H1 (cell line): ENCODE measurements at places on chromosomes 7 and 10. TPM values are rescaled to one million over a fixed set of nuclear protein-coding genes. Genes with fewer than 3 reads are reported as not detected.

DNA sequence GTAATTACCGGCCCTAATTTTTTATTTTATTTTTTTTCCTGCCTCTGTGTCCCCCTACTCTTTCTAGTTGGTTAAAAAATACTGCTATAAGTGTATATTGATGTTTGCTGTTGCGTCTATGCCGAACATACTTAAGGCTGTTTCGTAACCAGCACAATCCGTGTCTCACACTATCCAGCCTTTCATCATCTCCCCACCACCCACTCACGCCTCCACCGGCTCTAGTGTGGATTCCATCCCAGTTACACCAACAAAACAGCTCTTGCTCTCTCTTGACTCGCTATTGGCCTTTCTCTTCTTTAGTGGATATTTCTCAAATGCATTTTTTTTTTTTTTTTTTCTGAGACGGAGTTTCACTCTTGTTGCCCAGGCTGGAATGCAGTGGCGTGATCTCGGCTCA, 70.1 kb upstream of the CAMK1D start:
- H3K27me3 ChIP-seq: no peaks in the 10 kb centered on the region
- no peak for DNase-seq
- no peak overlapping the region for H3K27ac ChIP-seq

GRCh38 chr7:36717586-36717985, 6.7 kb downstream of the AOAH start:
- no peak for DNase-seq
- H3K27ac ChIP-seq: no peak overlapping the region
- no peak overlapping the region for H3K4me3 ChIP-seq
- no peaks in the 10 kb centered on the region for H3K4me1 ChIP-seq

DNA sequence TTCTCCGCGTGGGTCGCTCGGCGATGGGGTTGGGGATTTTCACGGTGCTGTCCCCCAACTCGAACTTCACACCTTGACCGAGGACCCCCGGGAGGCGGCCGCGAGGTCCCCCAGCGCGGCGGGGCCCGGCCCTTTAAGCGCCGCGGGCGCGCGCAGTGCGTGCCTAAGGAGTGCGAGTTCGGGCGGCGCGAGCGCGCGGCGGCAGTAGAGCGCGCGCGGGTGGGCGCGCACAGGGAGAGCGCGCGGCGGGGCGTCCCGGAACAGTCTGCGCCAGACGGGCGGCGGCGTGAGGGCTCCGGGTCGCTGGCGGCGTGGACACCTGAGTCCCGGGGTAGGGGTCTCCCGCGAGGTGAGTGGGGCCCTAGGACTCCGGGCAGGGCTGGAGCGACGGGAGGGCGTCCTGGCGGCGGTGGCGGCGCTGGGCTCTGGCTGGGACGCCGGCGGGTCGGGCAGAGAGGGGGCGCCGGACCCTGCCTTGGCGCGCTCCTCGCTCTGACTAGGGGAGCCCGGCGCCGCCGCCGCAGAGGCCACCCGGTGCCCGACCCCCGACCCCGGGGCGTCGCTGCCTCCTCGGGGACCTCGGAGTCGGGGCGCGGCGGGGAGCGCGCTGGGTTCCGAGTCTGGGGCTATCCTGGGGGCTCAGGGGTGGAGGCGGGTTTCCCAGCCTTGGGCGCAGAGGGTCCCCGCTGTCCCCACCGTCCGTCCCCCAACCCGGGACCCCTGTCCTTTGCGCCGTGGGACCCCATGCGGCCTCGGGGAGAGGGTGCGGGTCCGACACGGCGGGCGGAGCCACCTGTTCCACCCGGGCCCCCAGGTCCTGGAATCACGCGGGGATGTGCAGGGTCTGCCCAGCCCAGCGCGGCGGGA, at the start of gene PROSER2:
PROSER2 (plus strand) TSS at position 235 of the 867 bp plus-strand sequence. CDS start 28,722 bp downstream, outside the sequence.
- H3K27me3 ChIP-seq: no peaks in the 10 kb centered on the region
- no peaks in the 10 kb centered on the region for H3K36me3 ChIP-seq
- no peak within 1 kb of the TSS; the same call in 1 of the 2 replicates for H3K27ac ChIP-seq
- DNase-seq: peak; percentile 76
- no peaks in the 10 kb centered on the region for H3K4me1 ChIP-seq
- peak within 1 kb of the TSS; percentile 70 for H3K4me3 ChIP-seq

KEL gene
- 1.1 and 1.8 TPM in 2 replicates for total RNA-seq

PHKG1 gene
- 0.61 TPM in 1 of 2 replicates, not detected in the other for total RNA-seq

HPSE2 gene
- 0.38 and 0.58 TPM in 2 replicates for total RNA-seq
